A172 (cell line): ENCODE measurements at places on chromosomes 3 and 15. TPM values are rescaled to one million over a fixed set of nuclear protein-coding genes. Genes with fewer than 3 reads are reported as not detected.

- DNase-seq: no peak
Measured at GRCh38 chr15:79209690-79210089, 72.8 kb upstream of the ANKRD34C start.

- no peak for DNase-seq
Measured at GRCh38 chr3:99163314-99163713, 261.8 kb upstream of the DCBLD2 start.

GRCh38 chr3:179071027-179071322 lies 634 bp downstream of the ZMAT3 start:
- no peak for DNase-seq

DNA sequence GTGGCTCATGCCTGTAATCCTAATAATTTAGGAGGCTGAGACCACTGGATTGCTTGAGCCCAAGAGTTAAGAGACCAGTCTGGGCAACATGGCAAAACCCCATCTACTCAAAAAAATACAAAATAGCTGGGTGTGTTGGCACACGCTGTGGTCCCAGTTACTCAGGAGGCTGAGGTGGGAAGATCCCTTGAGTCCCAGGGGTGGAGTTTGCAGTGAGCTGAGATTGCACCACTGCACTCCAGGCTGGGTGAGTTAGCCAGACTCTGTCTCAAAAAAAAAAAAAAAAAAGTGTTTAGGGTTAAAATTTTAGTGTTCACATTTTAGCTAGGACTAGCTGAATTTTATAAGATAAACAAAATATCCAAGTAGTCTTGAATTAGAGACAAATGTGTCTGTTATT lies 1340.1 kb upstream of the EPHA6 start:
- no peak for DNase-seq

- DNase-seq: no peak
Measured at GRCh38 chr3:179842061-179842460, 189.2 kb downstream of the USP13 start.

DNA sequence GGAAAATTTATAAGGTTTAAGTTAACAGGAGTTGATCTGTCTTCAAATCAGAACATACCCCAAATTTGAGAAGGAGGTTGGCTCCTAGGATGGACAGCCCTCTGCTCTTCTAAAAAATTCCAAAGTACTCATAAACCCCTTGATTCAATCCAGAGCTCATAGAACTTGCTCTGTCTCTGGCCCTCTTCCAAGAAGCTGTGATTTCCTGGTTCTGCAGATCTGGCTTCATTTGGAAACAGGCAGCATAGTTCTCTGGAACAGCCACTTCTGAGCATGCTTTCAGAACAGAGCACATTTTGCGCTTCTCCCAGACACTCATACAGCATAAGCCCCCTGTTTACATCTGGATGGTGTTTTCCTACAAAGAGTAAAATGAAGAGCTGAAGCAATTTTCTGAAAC lies 96.7 kb downstream of the KBTBD8 start:
- DNase-seq: no peak

GRCh38 chr3:160480931-160481330 lies 31.3 kb upstream of the TRIM59 start:
- DNase-seq: no peak

DNA sequence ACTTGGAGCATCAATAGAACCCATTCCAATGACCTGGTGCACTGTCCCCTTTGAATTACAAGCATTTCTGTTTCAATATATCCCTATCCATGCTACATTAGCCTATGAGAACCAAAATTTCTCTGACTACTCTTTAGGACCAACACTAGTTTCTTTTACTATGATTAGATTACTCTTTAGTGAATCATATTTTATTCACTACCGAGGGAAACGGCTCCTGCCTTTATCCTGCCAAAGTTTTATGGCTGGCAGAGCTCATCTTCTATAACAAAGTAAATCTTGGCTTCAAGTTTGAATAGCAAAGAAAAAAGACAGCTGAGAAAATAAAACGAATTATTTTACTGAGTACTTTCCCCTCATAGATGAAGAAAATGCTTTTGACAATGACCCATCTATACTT lies 120.9 kb downstream of the SLC9A9 start:
- DNase-seq: no peak

DNA sequence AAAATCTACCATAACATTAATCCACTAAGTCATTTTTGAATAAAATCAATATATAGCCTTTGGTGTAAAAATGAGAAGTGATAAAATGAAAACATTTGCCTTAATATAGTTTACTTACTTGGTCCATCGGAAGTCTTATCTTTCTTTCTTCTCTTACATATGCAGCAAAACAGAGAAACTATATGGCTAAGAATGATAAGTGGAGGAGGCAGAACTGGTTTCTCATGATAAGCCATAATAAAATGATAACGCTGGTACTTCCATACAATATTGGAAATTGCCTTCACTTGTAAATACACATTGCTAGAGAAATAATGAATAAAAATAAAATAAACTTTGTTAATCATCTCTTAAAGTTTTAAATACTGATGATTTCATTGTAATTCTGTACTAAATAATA lies 47.8 kb upstream of the USP50 start:
- no peak for DNase-seq

DNA sequence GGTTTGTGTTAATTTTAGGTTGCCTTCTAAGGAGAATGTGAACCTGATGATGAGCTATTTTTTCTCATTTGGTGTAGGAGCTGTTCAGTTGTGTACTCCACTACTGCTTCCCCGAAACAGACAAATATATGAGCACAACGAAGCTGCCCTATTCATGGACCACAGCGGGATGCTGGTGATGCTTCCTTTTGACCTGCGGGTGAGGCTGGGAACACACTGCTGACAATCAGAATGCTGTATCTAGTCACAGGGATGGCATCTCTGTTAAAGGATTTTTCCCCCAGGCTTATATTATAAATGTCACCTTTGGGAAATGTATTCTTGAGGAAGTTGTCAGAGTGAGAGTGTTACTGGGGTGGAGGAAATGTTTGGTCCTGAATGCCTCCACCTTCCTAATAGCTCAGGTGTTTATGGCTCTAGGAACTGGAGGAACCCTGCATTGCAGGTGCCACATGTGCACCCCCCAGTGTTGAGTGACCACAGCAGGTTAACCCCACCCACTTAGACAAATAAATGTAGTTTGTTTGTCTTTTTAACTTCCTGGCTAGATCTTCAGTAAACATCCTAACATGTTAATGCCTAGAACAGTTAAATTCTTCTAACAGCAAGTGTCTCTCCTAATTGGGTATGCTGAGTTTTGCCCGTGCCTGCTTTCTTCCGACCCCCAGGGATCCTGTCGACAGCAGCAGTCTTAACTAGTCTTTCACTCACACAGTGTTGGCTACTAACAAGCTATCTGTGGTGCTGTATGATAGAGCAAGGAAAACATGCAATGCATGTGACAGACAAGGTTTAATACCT lies 35.7 kb downstream of the SRP14 start:
- DNase-seq: no peak

GRCh38 chr3:43213631-43214030 lies 72.7 kb upstream of the SNRK start:
- no peak for DNase-seq

DNA sequence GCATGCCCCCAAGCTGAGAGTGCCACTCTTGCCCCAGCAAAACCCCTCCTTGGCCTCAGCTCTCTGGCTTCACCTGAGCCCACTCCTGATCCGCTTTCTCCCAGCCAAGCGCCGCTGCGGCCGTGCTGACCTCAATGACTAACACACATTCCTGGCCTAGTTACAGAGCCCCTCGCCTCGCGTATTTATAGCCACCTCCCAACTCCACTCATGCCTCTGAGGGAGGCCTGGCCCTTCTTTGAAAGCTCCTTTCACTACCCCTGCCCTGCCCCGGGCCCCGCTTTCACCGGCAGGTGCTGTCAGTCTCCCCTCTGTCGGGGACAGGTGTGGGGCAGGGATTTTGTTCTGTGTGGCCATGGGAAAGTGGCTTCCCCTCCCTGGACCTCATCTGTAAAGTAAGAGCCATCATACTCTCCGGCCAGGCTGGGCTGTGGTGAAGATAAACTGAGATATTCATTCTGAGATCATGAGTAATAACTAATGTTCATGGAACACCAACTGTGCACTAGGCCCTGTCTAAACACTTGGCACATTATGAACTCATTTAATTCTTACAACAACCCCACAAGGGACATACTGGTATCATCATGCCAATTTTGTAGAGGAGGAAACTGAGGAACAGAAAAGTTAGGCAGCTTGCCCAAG lies 13.2 kb upstream of the ATP2B2 start:
- peak; percentile 81 for DNase-seq

Gene NDN
- total RNA-seq: not detected in 2 replicates

Gene GHRL
- not detected in 2 replicates for total RNA-seq

Gene REC114
- total RNA-seq: not detected in 2 replicates

Gene ARHGEF26
- total RNA-seq: 7.4 and 7.7 TPM in 2 replicates

Gene ARRDC4
- 1.7 and 2.5 TPM in 2 replicates for total RNA-seq
